ENCODE measurements at places on chromosomes 2 and 18.

GRCh38 chr2:166901336-166901735, 13.1 kb downstream of the XIRP2 start:
- no peak for DNase-seq

DNA sequence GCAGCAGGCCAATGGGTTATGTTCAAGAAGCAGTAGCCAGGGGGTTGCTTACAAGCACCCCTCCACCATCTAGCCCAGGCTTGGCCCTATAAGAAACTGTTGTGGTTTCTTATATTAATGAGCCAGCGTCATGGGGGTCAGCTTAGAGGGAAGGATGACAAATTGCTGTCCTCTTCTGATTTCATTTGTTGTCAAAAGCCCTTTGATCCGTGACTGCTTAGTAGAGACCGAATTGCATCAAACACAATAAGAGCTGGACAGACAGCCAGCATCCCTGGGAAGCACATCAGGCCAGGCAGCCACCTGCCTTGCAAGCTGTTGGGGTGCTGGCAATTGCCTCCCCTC, 206.6 kb upstream of the SETBP1 start:
- DNase-seq = no peak

DNA sequence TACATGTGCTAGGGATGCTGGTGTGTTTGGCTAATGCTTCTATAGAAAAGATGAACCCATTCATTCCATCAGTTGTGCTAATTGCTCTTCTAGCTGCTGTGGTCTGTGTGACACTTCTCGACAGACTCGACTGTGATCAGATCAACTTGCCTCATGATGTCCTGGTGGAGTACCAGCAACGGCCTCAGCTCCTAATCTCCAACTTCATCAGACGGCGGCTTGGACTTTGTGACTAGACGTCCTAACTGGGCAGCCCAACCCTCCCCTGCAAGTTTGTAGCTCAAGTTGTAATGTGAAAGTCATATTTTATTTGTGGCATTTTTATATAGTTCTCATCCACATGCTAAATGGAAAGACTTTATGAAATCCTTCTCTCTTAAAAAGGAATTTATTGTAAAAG, 33.0 kb downstream of the UPP2 start:
- DNase-seq = no peak

DNA sequence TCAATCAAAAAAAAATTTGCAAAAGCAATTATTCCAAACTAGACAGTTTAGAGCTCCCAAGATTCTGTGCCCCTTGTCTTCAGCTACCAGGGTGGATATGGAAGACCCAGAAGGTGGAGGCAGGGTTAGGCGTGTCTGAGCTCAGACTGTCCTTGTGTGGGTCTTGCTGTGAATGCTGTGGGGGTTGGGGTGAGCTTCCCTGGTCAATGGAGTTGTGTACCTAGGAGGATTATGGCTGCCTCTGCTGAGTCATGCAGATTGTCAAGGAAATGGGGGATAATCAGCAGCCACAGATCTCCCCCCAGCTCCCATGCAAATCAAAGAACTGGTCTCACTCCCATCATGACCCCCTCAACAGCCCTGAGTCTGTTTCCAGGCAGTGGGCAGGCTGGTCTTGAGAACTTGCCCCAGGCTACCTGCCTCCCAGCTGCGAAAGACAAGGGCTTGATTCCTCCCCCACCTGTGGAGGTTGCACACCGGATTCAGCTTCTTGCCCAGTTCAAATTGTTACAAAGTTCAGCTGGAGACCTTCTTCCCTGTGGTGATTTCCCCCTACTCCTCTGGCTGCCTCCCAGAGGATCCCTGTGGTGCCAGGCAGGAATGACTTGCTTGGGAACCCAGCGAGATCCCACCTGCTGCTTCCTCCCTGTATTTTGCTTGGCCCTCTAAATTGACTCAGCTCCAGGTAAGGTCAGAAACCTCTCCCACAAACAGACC, 77.0 kb downstream of the RAD51AP2 start:
- no peak for DNase-seq

GRCh38 chr2:239251971-239252370, 148.8 kb downstream of the HDAC4 start:
- no peak for DNase-seq

All from stimulated activated CD4-positive, alpha-beta T cell treated with anti-CD3 and anti-CD28 coated beads, TNF-alpha, amount 100 ng/mL, for 48 hours (primary cell).